Caki2 (cell line): ENCODE measurements at places on chromosomes 6 and 20. TPM values are rescaled to one million over a fixed set of nuclear protein-coding genes. Genes with fewer than 3 reads are reported as not detected.

DNA sequence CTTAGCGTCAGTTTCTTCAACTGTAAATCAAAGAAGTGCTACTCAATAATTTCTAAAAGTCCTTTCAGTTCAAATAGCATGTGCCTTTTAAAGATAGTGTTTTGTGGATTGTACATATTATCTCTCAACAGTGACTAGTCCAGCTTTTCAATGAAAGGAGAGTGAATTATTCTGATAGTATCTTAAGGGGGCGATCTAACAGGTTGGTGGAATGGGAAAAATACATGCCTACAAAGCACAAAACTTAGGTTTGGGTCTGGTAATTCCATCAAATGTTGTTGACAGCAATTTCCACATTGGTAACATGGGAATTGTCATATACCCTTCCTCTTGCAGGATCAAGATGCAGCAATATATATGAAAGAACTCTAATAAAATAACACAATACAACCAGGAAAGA is 50.1 kb upstream of the HDGFL1 start:
- DNase-seq: no peak

GRCh38 chr20:49582413-49583334 is 14.7 kb upstream of the PTGIS start:
- DNase-seq: no peak

Gene TRIM15
- total RNA-seq: not detected in 2 replicates

DNA sequence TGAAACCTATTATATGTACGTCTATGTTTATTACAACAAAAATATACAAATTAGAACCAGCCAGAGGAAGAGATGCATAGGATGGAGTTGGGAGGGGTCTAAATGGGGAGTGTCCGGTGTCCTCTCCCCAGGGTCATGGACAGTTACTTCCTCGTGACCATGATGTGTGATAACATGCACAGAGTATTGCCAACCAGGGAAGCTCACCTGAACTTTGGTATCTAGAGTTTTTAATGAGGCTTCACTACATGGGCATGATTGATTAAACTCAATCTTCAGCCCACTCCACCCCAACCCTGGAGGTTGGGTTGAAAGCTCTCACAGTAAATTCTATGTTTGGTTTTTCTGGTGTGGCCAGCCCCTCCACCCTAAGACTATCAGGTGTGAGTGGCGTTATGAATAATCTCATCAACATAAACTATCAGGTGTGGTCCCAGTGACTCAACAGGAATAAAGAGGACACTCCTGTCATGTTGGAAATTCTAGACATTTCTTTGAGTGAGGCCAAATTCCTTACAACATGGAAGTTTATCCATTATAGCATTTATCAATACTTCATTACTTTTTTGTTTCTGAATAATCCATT is 36.4 kb upstream of the FKBP1A start:
- DNase-seq: no peak

Gene DBNDD2
- total RNA-seq: 2.5 and 21.5 TPM in 2 replicates

GRCh38 chr6:34672657-34673043 is 23.9 kb downstream of the ILRUN start:
- DNase-seq: no peak

Gene HLA-DRA
- total RNA-seq: not detected in 2 replicates

Gene ANKEF1
- 3.7 and 7.1 TPM in 2 replicates for total RNA-seq

Gene PPP1R16B
- 0.07 and 0.78 TPM in 2 replicates for total RNA-seq
